ENCODE measurements at places on chromosomes 6 and 20.

- no peak for DNase-seq
Observed at GRCh38 chr6:68575765-68576439, 59.2 kb upstream of the ADGRB3 start.

- peak; percentile 72 for DNase-seq
Observed at GRCh38 chr6:17393892-17394631, 667 bp downstream of the CAP2 start.

GRCh38 chr20:64062276-64062595, 762 bp upstream of the TCEA2 start:
- no peak for DNase-seq

GRCh38 chr6:47545223-47545622, 67.6 kb downstream of the CD2AP start:
- no peak for DNase-seq

DNA sequence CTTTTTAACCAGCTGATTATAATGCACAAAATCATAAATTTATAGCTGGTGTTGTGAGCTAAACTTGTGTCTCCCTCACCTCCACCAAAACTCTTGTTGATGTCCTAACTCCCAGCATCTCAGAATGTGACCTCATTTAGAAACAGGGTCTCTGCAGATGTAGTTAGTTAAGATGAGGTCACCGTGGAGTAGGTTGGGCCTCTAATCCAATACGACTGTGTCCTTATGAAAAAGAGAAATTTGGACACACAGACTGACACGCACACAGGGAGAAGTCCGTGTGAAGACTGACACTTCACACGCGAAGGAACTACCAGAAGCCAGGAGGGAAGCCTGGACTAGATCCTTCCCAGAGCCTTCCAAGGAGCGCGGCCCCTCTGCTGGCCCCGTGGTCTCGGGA, 46.5 kb downstream of the TRAM2 start:
- DNase-seq: no peak

DNA sequence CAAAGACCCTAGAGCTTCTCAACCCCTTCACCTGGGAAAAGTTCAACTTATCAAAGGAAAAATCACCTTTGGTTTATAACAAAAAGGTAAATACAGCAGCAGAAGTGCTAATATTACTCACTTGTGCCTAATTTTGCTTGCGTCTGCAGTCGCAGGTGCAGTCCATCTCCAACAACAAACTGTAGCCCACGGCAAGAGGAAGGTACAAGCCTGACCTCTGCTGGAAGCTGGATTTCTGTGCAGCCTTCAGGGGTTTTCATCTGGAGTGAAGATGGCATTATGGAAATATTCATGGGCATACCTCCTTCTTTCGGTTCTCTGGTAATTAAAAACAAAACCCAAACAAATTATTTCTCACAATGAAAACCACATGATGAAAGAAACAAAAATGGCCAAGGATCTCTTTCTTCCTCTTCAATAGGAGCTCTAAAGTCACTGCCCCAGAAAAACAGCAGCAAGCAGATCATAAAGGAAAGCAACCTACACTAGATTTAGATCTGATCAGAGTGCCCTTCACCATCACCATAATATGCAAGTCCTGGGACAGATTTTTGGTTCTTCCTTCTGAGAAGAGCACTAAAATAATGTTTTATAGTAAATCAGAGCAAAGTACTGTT, 7.8 kb downstream of the UBE3D start:
- DNase-seq: peak; percentile 55

DNA sequence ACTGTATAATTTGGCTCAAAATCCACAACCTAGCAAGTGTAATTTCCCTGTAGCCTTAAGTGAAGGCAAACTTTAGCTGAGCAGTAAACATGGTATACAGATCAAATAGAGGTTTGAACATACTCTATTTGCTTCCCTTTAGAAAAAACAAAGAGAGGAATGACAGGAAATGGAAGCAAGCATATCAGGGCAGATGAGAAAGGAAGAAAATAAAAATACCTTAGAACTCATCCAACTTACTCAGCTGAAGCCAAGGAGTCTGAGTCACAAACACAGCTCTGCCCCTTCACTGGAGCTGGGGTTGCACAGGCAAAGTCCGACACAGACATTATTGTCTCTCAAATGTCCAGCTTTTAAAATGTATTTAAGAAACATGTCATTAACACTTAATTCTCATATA, 379.9 kb upstream of the IRAK1BP1 start:
- no peak for DNase-seq
